ENCODE measurements at places on chromosomes 13 and 19.

GRCh38 chr19:41745756-41746155 is 9.6 kb upstream of the CEACAM6 start:
- DNase-seq = no peak

DNA sequence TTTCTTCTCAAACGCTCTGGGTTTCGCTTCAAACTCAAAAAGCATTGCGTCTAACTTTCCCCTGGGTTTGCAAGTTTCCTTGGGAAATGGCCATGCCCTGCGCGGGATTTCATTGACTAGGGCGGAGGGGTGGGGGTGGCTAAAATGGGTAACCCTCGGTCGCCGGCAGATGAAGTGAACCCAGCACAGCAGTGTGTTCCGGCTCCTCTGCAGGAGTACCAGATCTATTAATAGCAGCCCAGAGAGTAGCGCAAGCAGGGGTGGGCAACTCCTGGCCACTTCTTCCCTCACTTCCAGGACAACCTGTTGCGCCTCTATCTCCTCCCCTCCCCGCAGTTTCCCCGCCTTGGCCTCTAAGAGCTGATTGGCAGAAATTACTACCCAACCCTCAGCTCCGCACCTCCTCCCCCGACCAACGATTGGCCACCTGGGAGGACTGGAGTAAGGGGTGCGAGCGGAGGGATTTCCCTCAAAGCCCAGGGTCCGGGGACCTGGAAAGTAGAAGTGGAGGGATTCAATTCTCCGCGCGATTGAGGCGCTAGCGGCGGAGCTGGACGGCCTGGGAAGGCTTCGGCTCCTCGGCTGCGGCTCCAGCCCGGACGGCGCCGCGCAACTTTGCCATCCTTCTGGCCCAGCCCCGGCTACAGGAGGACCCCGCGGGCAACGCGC is at the start of gene FREM2:
Gene FREM2, plus strand, starts transcription at position 501 of the 669 bp plus-strand sequence. CDS start 268 bp downstream, outside the sequence.
- DNase-seq = peak; percentile 98

DNA sequence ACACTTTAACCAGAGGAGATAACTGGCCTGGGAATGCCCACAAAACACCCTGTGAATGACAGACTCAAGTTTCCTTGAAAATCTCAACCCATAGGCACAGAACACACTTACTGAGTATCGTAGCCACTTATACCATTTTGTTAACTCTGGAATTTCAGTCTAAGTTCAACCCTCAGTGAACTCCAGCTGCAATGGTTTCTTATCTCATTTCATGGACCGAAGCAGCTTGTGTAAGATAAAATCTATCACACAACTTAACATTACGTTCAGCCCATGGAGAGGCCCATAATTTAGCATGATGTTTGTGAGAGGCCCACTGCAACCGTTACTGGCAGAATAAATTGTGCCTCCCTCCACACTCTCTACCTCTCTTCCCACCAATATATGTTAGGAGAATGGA is 323.0 kb downstream of the DNAJC15 start:
- DNase-seq = no peak

GRCh38 chr19:3480383-3481091 is at the start of gene SMIM24:
TSS of gene SMIM24 (minus strand) at chr19:3480525. CDS start at chr19:3480463, 62 bp downstream.
- peak; percentile 59 for DNase-seq

DNA sequence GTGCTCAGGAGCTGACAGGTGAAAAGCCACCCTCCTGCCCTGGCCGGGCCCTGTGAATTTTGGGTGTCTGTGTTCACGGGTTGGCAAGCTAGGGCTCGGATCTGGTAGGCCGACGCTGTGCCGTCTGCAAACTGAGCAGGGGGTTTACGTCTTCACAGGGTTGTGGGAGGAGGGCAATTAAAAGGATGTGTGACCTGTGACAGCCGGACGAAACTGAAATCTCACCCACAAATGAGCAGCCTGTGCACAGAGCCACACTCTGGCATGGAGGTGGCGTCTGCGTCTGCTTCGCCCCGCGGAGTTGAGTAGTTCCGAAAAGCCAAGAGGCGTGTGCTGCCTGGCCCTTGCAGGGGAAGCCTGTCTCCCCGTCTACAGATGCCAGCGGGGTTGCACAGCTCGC is 117.3 kb downstream of the KDM4B start:
- no peak for DNase-seq

GRCh38 chr13:113658836-113659235 is 838 bp upstream of the ATP4B start:
- no peak for DNase-seq

- peak; percentile 75 for DNase-seq
Measured at GRCh38 chr13:20414546-20415305, 110.9 kb downstream of the CRYL1 start.

DNA sequence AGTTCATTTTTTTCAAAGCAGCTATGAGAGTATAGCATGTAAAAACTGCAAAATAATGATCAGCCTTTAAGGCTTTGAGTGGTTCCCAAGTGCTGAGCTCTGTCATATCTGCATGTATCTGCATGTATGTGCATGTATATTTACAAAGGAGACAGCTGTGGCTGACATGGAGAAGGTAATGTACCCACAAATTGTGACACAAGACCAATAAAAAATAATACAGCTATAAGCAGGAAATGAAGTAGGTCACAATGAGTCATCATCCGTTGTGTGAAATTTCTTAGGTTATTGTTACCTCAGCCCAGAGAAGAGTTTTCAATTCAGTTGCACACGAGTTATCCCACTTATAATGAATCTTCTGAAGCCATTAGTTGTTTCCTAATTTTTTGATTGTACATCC is 60.9 kb upstream of the MED4 start:
- DNase-seq = no peak

GRCh38 chr19:16400911-16401591 is 70.7 kb downstream of the EPS15L1 start:
- DNase-seq = no peak

DNA sequence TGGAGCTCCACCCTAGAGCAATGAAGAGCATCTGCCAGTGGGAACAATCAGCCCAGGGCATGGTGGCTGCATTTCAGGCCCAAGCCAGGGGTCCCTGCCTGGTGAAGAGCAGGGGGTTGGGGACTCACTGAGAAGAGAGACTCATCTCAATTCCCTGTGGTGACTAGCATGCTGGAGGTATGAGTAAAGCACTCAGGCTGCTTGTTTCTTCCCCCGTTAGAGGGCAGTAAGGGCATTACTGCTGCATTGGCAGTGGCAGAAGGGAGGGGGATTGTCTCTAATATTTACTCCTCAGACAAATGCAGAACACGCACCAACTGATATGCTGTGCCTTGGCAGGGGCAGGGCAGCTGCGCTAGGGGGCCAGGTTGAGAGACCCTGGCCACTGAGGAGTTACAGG is 329.1 kb downstream of the SLITRK5 start:
- peak; percentile 49 for DNase-seq

DNA sequence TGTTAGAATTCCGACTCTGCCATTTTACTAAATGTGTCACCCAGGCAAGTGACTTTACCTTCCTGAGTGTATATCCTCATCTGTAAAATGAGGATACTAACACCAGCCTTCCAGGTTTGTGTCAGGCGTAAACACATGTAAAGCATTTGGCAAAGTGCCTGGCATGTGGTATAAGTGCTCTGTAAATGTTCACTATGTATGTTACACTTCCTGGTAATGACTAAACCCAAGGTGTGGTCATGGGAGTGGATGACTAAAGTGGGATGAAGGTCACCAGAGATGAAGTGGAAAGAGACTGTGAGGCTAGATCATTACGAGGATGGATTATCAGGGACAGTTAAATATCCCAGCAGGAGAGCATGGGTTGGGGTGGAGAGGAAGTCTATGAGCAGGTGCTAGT is 25.6 kb downstream of the DEDD2 start:
- DNase-seq = no peak

DNA sequence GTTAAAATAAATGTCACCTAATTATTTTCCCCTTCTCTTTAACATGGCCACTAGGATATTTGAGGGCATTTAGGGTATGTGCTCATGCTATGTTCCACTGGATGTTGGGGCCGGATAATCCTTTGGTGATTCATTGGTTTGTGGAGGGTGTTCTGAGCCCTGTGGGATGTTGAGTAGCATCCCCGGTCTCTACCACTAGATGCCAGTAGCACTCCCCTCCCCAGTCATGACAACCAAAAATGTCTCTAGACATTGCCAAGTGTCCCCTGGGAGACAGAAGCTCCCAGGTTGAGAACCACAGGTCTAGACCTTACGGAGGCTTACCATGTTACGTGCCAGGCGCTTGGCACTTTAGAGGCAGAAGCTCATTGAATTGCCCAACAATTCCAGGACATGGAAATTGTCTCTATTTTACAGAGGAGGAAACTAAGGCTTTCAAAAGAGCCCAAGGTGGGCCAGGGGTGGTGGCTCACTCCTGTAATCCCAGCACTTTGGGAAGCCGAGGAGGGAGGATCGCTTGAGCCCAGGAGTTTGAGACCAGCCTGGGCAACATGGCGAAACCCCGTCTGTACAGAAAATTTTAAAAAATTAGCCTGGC is 14.1 kb downstream of the SHANK1 start:
- DNase-seq = peak; percentile 86

GRCh38 chr13:26025771-26026170 is 26.0 kb downstream of the SHISA2 start:
- no peak for DNase-seq

- DNase-seq = no peak
Measured at GRCh38 chr19:55273978-55274707, 5.8 kb downstream of the HSPBP1 start.

GRCh38 chr13:35789335-35790165 is 313.1 kb upstream of the MAB21L1 start:
- DNase-seq = no peak

GRCh38 chr19:55137915-55138314 is 11.1 kb downstream of the TNNT1 start:
- no peak for DNase-seq

DNA sequence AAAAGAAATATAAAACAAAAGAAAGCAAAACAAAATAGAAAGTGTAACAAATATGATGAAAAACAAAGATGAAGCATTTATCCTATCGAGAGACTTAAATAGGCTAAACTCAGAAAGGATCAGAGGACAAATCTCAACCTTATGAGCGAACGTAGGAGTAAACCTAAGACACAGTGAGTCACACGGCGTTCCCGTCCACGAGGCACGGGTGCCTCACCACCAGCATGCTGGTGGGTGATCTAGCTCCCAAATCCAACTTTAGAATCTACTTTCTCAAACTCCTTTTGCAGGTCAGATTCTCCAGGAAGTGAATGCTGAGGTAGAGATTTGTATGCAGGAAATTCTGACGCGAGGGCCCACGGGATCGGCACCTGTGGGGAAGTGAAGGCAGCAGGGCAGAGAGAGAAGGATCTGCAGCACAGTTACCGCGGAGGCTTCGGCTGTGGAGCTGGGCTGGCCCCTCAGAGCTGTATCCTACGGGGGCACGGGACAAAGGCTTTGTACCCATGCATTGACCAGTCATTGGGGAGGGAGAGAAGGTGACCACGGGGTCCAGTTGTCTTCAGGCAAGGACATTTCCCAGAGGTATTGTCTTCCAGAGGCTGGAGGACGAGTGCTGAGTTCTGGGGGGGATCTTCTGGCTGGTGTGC is 7.5 kb upstream of the MIER2 start:
- peak; percentile 37 for DNase-seq

DNA sequence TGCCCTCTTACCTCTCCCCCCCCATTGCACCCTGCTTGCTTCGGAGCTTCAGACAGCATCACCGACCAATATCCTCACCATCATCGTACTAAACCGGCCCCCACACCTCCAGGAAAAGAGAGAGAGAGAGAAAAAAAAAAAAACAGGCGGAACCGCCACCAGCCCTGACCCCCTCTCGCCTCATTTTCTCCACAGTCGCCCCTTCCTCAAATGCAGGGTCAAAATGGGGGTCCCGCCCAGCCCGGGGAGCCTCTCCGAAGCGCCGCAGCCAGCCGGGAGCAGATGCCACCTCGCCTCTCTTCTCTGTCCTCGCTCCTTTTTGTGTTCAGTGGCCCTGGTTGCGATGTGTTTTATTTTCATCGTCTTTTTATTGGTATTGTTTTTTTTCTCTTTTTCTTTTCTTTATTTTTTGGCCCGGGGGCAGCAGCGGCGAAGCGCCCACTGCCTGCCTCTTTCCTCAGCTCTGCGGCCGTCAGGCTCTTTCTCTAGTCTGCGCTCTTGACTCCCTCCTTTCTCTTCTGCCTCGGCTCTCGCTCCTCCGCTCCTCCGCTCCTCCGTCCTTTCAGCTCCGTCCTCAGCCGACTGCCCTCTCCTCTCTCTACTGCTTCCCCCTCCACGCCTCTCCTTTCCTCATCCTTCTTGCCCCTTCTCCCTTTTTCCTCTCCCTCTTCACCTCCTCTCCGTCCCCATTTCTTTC is 41.4 kb downstream of the DEDD2 start:
- DNase-seq = peak; percentile 65

- DNase-seq = no peak
Measured at GRCh38 chr13:24652359-24652758, 27.8 kb upstream of the ATP12A start.

DNA sequence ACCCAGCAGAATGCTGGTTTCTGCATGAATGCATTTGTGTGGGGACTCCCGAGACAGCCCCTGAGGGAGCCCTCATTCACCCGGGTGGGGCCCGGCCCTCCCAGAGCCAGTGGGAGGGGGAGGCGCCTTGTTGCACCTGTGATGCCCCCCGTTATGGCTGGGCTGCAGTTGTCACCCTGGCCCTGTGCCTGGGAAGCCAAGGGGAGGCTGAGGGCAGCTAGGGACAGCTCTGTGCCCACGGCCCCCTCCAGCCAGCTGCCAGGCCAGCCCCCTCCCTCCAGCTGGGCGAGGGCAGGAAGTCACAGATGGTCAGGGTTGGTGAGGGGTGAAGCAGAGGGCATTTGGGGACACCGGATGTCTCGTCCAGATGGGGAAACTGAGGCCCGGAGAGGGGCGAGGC is 26.1 kb downstream of the NFIC start:
- no peak for DNase-seq

DNA sequence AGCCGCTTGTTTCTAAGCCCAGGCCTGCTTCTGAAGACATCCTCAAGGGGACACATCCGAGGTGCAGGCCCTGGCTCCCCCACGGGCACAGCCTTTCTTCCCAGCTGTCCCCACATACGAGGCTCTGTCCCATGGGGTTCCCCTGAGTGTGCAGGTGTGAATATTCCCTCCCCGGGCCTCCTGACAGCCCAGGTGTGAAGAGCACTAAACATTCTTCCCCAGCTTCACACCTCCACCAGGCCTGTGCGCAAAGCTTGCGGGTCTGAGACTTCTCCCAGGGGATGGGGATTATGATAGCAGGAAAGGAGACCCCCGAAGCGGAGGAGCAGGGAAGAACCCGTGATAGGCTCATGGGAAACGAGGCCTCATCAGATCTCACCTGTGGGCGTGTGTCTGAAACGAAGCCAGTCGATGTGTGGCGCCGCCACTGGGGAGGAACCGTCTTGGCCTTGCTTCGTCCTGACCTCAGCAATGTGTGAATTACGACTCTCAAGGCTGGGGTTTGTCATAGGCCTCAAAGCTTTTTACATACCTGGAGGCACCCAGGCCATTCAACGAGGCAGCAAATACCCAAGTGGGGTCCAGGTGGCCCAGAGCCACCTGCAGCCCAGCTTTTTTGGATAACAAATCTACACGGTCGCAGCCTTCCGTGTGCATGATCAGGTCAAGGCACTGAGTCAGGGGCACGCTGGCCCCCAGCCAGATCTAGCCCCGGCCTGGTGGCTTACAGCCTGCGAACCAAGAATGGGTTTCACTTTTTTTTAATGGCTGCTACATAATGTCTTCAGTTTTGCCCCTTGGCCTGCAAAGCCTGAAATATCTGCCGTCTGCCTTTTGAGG is 134.3 kb downstream of the STK24 start:
- no peak for DNase-seq
